T follicular helper cell (primary cell): ENCODE measurements at places on chromosomes 16 and 17.

- DNase-seq = no peak
These were observed 12.2 kb downstream of the HIC1 start for GRCh38 chr17:2067048-2067561.

DNA sequence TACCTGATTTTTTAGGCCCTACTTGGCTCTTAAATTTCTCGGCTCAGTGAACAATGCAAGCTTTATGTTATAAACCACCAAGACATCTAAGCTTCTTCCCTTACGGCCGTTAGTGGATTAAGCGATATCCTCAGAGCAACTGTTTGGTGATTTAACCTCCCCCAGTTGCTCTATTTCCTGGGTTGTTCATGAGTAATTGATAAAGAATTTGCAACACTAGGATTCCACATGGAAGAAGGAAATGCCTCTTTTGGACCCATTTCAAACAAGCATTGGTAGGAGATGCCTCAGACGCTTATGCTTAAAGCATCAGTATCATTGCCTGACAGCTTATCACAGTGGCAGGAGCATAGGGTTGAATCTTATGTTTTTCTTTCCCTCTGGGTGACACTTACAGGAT is 65.3 kb downstream of the RBFOX1 start:
- DNase-seq = no peak

DNA sequence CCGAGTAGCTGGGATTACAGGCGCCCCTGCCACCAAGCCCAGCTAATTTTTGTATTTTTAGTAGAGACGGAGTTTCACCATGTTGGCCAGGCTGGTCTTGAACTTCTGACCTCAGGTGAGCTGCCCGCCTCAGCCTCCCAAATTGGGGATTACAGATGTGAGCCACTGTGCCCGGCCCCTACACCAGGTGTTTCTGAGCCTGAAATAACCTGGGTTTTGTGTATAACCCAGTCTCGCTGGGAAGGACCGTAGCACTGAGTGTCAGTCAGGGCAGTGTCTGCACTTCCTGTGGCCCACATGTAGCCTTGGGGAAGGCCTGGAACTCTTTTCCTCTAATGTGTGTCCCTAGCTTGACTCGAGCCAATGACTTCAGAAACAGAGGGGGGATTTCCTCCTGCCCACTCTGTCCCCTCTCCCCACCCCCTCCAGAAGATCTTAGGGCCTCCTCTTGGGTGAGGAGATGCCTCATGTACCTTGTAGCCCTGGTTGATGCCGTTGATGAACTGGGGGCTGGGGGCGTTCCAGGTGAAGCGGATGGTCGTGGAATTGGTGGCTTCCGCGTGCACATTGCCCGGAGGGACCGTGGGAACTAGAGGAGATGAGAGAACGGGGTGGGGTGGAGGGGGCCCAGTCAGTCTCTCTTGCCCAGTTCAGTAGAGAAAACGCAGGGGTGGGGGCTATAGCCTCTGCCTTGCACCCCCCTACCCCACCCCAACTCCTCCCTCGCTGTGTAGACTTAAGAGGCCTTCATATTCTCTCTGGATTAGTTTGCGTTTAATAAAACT is 102.6 kb upstream of the CDC42EP4 start:
- no peak for DNase-seq

DNA sequence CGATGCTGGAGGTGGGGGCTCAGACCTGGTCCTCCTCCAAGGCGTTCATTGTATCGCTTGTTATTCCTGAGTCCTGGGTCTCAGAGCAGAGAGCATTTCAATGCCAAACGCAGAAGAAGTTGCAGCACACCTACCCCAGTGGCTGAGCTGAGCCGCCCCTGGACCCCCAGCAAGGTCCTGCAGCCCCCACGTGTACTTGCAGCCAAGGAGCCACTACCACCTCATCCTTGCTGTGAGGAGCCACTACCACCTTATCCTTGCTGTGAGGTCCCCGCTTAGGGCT is 13.5 kb downstream of the PLLP start:
- no peak for DNase-seq

- no peak for DNase-seq
These were observed 46.6 kb upstream of the GSG1L start for GRCh38 chr16:28110074-28110473.

DNA sequence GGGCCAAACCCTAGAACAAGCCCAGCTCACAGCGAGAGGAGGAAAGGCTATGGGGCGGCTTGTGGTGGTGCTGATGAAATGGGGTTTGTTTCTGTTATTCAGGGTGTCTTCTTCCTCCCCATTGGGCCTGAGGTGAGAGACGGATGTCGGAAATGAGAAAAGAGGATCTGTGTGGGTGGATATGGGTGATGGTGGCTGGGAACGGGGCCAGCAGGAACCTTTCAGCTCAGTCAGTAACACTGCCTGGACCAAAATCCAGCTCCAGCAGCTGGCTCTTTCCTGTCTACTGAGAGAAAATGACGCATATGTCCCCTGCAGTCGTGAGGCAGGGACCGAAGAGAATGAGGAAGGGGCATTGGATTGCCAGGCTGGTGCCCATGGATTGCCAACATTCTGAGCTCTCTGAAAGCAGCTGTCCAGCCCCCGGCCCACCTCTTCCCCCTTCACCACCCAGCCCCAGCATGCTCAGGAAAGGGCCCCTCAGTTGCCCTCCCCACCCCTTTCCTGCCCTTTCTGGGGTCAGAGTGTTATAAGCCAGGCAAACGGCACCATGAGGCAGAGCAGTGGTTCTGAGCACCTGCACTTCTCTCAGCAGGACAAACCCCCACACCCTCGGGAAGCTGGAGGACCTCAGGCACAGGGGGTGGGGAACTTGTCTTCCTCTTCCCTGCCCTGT is 4.0 kb downstream of the MYH3 start:
- no peak for DNase-seq

DNA sequence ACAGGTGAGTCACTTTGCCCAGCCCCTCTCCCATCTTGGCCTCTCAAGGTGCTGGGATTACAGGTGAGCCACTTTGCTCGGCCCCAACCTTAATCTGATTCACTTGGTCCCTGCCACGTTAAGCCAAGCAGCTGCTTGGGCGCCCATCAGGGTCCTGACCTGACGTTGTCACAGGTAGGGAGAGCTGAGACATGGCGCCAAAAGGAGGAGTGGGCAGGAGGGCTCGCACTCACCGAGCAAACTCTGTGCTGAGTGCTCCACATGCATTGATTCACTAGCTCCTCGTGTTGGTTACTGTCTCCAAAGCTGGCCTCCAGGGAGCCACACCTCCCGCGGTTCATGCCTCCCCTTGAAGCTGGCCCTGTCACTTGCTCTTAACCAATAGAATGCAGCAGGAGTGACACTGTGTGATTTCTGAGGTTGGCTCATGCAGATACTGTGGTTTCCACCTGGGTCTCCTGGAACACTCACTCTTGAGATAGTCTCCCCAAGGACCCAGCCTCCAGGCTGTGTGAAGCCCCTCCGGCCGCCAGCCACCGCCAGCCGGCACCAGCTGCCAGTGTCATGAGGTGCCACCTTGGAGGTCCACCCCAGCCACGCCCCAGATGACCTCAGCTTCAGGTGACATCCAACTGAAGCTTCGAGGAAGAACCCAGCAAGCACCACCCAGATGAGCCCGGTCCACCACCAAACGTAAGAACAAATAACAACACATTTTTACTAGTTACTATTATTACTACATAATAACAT is 223.0 kb downstream of the GSG1L start:
- DNase-seq = no peak

- no peak for DNase-seq
These were observed 17.4 kb downstream of the USP22 start for GRCh38 chr17:21025451-21025850.

GRCh38 chr17:2191785-2192184 is 111.8 kb downstream of the SMG6 start:
- no peak for DNase-seq

DNA sequence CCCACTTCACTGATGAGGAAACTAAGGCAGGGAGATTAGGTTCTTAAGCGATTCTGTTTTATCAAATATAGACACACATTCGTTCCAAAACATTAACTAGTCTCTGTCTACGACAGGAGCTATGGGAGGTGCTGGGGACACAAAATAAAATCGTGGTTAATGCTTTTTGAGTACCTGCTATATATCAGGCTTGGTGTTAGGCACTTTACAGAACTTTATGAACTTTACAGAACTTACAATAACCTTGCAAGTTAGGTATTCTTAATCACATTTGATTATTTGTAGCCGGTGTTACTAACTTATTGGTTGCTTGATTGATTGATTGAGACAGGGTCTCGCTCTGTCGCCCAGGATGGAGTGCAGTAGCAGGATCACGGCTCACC is 538 bp upstream of the HEATR3 start:
- no peak for DNase-seq

DNA sequence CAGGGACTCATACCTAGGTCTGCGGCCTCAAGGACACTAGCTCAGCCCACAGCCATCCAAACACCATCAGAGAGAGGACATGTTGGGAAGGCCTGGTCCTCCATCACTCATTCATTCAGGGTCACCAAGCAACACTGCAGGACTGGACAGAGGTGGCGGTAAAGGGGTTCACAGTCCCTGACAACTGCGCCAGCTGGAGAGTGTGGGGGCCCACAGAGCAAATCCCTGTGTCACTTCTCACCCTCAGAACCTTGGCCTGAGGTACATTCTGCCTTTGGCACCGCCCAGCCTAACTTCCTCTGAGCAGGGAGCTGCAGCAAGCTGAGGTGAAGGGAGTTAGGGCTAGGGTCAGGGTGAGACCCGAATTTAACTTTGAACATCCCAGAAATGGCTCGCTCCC is 106.5 kb downstream of the COPRS start:
- DNase-seq = no peak

DNA sequence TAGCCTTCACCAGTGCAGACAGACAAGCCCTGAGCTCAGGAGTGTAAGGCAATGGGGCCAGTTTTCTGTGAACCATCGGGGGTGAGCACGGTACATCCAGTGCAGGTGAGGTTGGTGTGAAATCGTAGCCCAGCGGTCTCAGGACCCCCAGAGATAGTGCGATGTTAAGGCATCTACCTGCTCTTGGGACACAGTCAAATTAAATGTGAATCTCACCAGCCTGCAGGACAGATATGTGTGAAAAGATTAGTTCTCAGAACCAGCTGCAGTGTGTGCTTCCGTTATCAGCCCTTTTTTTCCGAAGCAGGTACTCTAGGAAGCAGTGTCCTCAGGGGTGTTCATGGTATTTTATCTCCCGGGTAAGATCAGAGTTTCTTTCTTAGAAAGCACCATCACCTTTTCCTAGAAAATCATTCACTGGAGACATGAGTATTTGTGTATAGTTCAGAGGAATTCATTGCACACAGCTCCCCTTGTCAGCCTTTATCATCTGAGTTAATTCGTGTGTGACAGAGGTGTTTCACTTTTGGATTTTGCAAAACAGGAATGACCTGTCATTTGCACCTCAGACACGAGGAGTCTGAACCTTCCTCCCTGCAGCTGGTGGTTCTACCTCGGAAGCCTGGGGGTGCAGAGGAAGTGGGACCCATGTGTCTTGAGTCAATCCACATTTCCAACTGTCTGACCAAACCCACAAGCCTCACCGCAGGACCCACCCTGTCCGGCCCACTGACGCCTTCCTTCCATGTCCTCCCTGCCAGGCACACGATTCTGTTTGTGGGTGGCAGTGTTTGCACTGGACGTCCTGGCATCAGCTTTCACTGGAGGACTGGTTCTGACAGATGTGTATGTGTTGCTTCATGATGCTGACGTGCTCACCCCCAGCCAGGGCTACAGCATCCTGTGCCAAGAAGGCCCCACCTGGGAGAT is 107.8 kb downstream of the CLEC16A start:
- no peak for DNase-seq

DNA sequence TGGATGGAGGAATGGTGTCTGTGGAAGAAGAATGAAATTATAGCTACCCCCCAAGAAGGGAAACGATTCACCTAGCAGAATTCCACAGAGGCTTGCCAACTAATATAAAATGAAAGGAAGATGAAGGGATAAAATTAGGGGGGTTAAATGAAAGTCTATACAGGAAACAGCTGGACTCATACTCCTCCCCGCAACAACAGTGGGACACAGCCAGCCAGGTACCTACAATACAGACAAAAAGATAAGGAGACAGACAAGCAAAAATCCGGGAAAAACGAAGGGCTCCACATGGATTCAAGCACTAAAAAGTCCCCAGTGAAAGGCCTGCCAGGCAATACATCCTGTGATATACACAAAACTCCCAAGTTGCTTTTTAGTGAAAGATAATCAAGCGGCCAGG is 47.9 kb downstream of the CACNG1 start:
- DNase-seq = no peak

- DNase-seq = no peak
These were observed 237.3 kb upstream of the TNRC6C start for GRCh38 chr17:77720946-77721845.

DNA sequence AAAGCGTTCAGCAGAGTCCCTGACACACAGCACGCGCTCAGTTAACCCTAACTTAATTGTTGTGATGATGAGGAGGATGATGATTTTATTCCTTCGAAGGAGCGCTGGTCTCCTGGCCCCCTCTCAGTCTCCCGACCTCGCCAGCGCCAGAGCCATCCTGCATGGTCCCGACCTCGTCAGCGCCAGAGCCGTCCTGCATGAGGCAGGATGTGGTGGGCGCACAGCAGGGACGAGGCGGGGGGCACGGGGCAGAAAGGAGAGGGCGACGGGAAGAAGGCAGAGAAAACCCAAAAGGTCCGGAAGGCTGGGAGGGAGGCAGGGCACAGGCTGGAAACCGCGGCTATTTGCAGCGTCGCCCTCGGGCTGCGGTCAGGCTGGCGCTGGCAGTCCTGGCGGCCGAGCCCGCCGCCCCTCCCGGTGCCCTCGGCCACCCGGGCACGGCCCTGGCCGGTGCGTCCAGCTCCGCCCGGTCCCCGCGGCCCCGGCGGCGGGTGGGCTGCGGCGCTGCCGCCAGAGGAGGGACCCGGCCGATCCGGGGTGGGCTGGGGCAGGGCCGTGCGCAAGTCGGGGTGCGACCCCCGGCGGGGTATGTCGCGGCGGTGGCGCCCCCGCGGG is 3.0 kb upstream of the TAC4 start:
- DNase-seq = no peak

- no peak for DNase-seq
These were observed 37.2 kb upstream of the SLC38A10 start for GRCh38 chr17:81332118-81332834.

- no peak for DNase-seq
These were observed 147.6 kb upstream of the MPHOSPH6 start for GRCh38 chr16:82317411-82318167.

GRCh38 chr16:48442379-48442778 is 57.2 kb upstream of the SIAH1 start:
- no peak for DNase-seq

- DNase-seq = no peak
These were observed 196.5 kb upstream of the IRX5 start for GRCh38 chr16:54734156-54734555.
